Glutamatergic neuron (in vitro differentiated cells): ENCODE measurements at places on chromosomes 5 and 9.

DNA sequence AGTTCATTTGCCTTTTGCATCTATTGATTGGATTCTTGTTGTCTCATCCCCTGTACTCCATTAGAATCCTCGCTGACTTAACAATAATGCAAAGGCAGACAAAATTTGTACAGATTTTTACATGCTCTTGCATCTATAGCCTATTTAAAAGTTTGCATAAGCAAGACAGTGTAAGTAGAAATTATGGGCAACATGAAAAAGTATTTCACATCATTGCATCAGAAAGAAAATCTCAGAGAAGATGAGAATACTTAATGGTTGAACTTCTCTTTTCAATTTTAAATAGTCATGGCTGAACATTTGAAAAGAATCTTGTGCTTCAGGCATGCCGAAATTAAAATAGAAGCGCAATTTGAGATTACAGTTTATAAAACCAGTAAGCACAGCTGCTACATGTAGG lies 226.4 kb downstream of the EFNA5 start:
- DNase-seq, result no peak

DNA sequence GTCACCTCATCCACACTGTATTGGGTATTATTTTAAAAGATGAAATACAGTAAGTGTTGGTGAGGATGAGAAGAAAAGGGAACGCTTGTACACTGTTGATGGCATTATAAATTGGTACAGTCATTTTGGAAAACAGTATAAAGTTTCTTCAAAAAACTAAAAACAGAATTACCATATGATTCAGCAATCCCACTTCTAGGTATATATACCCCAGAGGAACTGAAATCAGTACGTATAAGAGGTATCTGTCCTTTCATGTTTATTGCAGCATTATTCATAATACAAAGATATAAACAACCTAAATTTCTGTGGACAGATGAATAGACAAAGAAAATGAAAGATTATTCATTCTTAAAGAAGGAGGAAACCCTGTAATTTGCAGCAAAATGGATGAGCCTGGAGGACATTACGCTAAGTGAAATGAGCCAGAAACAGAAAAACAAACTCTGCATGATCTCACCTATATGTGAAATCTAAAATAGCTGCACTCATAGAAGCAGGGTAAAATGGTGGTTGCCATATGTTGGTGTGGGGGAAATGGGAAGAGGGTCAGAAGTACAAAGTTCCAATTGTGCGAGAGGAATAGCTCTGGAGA lies 191.6 kb downstream of the TRIM36 start:
- DNase-seq, result no peak

DNA sequence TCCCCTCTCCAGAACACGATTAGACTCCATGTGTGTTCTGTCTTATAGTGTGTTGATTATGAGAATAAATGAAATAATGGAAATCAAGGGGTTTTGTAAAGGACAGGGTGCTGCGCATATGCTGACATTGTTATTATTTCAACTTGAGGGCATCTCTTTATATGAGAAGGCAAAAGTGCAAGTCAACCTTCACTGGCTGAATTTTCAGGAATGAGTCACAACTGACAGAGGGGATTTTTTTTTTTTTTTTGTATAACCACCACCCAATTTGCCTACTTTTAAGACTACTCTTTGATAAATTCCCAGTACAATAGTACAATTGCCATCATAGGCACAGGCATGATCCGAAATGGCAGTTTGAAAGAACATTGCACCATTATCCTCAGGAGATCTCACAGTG lies 419.2 kb upstream of the NMUR2 start:
- no peak for DNase-seq

DNA sequence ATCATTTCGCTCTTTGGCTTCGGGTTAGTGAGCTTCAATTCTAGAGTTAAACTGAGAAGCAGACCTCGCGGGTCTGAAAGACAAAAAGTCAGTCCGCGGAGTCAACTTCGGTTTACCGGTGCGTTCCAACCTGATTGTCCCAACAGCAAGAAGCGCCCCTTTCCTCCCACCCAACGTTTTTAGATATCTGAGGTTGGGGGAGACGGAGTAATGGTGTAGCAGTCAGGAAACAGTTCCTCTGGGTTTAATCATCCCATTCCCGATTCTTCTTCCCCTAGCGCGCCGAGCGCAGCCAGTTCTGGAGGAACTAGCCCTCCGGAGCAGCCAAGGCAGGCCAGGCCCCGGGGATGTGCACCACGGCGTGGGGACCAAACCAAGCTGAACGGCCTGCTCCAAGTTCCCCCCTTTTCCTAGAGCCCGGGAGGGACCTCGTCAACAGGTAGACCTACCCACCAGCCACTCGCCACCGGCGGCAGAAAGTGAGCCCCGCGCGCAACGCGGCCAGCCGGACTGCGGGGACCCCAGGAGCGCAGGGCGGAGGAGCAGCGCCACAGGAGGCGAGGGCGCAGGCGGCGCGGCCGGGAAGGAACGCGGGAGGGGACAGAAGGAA lies 622 bp upstream of the ISL1 start:
- DNase-seq, result no peak

GRCh38 chr9:129597355-129598088 lies 23.4 kb downstream of the C9orf50 start:
- peak; percentile 48 for DNase-seq

- DNase-seq, result no peak
These were observed 44.1 kb upstream of the FOXE1 start for GRCh38 chr9:97808972-97809371.

- DNase-seq, result no peak
These were observed 1.9 kb downstream of the MLANA start for GRCh38 chr9:5892456-5893133.
